OCI-M1 (cell line): ENCODE measurements at places on chromosomes 5 and 9.

DNA sequence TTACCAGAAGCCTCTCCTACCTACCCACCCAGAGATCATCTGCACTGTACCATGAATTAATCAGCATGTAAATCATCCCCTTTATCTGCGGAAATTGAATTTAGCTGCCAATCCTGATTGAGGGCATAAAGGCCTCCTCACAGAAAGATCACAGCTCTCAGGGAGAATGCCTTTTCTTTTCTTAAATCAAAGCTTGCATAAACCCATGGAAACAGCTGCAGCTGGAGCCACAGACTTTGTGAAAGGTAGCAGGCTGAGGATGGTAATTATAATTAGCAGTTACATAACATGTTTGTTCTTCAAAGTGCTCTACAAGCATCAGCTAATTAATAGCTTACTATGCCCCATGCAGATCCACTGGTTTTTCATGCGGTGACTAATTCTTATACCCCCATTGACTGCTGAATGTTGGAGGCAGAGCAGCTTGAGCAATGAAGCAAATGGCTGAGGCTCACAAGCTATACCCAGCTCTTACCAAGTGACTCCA is 54.6 kb downstream of the SUSD1 start:
- DNase-seq: no peak

GRCh38 chr5:157248821-157249470 is 17.0 kb upstream of the CYFIP2 start:
- no peak for DNase-seq

GRCh38 chr9:83449166-83449565 is 89.0 kb downstream of the FRMD3 start:
- DNase-seq: no peak

DNA sequence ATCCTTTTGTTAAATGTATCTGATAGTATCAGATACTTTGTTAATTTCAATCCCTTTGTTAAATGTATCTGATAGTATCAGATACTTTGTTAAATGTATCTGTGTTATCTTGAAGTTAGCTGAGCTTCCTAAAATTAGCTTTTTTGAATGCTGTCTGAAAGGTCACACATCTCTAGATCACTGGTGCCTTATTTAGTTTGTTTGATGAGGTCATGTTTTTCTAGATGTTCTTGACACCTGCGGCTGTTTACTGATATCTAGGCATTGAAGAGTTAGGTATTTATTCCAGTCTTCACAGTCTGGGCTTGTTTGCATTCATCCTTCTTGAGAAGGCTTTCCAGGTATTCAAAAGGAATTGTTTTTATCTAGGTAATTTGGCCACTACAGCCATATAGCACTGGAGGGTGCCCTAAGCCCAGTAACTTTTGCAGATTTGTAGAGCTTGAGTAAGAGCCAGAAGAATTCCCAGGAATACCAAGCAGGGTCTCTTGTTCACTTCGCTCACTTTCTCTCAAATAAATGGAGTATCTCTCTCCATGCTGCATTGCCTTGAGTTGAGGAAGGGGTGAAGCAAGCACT is 435.4 kb upstream of the GRAMD2B start:
- no peak for DNase-seq

DNA sequence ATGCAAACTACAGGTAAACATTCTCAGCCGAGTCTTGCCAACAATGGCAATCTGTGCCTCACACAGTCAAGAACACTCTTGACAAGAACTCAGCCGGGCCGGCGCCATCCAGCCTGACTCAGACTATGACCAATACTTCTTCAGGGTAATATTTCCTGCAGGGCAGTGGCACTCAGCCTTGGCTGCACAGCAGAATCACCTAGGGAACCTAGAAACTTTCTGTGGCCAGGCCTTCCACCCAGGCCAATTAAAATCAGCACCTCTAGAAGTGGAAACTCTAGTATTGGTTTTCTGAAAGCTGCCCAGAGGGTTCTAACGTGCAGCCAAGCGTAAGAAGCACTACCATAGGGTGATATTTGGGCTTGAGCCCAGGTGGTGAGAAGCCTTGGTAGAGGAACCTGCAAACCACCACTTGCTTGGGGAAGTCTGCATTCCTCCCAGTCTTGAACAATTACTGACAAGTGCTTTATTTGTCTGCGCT is 120.6 kb downstream of the TTLL11 start:
- no peak for DNase-seq

DNA sequence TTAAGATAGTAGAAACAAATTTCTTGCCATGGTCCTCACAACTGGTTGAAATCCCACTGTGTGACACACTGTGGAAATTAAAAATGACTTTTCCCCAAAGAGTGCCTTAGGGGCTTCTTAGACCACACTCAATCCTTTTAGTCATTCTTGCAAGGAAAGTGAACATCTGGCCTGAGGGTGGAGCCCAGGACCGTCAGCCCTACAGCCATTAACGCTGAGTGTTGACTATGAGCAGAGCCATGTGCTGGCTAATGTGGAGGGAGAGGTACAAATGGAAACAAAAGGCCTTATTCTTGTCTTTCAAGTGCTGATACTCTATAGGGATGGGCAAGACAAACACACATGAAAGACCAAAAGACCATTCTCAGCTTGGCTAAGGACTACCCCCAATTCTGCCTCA is 456.5 kb downstream of the ZSWIM6 start:
- no peak for DNase-seq

GRCh38 chr5:175478384-175479124 is at the start of gene SFXN1:
SFXN1 (plus strand) TSS chr5:175478560; CDS start chr5:175492104, 13,544 bp downstream.
- peak; percentile 80 for DNase-seq

DNA sequence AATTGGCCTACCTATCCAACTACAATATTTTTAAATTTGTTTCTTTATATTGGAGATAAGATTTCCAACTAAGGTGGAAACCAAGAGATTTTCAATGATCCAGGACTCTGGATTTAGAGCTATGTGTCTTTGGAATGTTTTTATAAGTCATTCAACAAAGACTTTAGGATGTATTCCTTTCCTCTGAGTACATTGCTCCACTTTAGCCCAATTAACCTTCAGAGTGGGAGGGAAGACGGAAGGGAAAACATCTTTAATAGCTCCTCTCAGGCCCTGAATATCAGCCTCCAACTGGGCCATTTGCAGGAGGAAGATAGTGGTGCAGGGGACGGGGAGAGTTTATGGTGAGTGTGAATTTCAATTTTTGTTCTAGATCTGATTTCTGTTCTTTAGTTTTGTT is 239.2 kb downstream of the PIK3R1 start:
- DNase-seq: no peak
